ENCODE measurements at places on chromosomes 2 and 18.

DNA sequence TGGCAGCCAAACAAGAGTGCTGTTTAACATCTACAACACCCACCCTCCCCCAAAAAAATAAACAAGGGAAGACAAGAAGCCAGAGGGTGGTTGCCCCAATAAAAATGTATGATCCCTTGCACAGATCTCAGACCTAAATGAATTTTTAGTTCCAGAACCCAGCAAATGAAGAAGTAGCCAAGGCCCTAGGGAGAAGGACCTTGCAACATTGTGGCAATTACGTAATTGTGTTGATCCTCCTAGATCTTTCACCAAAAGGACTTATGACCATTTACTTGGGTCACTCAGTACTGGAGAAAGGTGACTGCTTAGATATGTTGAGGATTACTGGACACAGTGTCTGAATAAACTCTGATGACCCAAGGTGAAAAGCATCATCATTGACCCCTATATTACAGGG lies 1393.8 kb downstream of the LRP1B start:
- DNase-seq, result no peak

- no peak for DNase-seq
Measured at GRCh38 chr2:60094450-60094929, 459.0 kb downstream of the BCL11A start.

DNA sequence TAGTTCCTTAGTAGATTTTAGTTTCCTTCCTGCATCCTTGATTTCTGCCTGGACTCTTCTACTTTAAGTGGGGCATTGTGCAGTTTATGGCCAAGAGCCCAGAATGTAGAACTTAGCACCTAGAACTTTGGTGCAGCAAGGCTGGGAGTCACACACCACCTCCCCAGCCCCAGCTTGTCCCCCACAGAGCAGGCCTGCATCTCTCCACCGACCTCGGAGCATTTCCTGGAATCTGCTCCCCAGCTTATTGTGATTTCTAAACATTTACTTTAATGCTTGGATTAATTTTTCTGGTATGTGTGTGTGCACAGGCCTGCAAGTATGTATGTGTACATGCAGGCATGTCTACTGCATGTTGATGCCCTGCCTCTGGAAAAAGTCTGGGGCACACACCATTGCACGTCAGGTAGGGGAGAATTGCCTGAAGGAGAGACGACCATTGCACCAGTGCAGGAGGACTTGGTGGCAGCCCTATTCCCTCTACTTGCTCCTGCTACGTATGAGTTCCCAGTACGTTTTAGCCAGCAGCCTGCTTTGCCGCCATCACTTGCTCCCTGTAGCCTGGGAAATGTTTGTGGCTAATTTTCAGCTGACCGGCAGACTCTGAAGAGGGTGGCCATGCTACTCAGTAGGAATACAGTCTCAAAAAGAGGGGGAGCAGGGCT lies 419.9 kb upstream of the HS6ST1 start:
- DNase-seq, result no peak

GRCh38 chr2:102619414-102620319 lies at the start of gene SLC9A2:
Gene SLC9A2 (plus strand): TSS chr2:102619553. CDS start chr2:102619849, 296 bp downstream.
- no peak for DNase-seq

DNA sequence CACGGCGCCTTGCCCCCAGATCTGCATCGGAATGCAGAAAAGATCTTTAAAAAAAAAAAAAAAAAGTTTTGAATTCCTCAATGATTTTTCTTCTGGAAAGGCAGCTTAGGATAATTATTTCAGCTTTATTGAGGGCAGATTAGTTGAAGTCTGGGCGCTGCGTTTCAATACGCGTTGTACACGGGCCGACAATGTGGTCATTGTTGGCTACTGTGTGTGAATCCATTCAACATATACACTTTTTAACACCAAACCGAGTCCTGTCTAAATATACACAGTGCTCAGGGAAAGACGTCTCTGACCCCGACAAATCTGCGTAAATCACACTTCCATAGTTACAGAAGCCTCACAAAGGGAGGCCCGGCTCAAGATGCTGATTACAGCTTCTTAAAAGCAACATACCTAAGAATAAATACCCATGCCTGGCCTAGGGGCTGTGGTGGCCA lies 1.4 kb upstream of the SIX3 start:
- no peak for DNase-seq
